ENCODE measurements at places on chromosomes 2 and 18. TPM values are rescaled to one million over a fixed set of nuclear protein-coding genes. Genes with fewer than 3 reads are reported as not detected.

- H3K4me3 ChIP-seq: no peak overlapping the region
- no peaks in the 10 kb centered on the region for H3K4me1 ChIP-seq
- H3K36me3 ChIP-seq: no peaks in the 10 kb centered on the region
- no peak overlapping the region for H3K27ac ChIP-seq
- no peak for DNase-seq
- no peaks in the 10 kb centered on the region for H3K27me3 ChIP-seq
These were observed 122.8 kb upstream of the MSH6 start for GRCh38 chr2:47660168-47660567.

DNA sequence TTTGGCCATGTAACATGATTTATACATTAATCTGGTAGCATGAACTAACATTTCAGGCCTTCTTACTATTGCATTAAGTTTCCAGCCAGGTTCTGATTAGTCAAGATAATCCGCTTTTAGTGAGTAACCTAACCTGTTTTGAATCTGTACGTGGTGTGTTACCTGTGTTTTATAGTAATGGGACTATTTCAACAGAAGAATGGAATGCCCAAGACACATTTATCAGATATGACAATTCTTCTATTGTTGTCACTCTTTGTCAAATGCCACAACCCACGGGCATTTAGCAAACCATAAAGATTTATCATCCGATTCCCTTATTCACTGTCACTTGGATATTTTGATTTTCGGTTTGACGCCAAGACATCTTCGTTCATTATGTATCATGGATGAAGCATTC, 117.9 kb downstream of the ETAA1 start:
- H3K27ac ChIP-seq: no peak overlapping the region
- H3K36me3 ChIP-seq: no peaks in the 10 kb centered on the region
- no peaks in the 10 kb centered on the region for H3K27me3 ChIP-seq
- no peaks in the 10 kb centered on the region for H3K4me1 ChIP-seq

DNA sequence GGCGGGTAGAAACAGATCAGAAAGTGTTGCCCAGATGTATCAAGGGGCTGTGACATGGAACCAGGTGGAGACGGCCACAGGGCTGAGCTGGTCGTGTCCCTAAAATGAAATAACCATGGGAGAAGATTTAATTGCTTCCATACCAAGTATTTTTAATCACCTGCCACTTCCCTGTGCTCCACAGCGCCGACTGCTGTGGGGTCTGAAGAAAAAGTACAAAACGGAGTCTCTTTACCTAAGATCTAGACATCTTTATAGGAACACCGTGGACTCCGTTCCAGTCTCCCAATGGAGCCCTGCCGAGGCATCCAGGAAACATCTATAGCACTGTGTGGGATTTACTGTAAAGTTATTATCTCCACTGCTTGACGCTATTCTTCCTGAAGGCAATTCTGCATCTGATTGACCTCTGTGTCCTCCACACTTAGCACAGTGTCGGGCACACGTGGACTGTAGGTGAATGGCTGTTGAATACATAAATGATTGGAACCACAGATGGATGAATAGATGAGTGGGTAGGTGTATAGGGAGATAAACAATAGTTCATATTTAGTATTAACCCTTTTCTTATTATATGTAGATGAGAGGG, 21.6 kb upstream of the GYPC start:
- H3K27ac ChIP-seq: no peak overlapping the region
- no peak overlapping the region for H3K4me3 ChIP-seq
- no peak for DNase-seq
- no peaks in the 10 kb centered on the region for H3K4me1 ChIP-seq
- H3K36me3 ChIP-seq: no peaks in the 10 kb centered on the region

DNA sequence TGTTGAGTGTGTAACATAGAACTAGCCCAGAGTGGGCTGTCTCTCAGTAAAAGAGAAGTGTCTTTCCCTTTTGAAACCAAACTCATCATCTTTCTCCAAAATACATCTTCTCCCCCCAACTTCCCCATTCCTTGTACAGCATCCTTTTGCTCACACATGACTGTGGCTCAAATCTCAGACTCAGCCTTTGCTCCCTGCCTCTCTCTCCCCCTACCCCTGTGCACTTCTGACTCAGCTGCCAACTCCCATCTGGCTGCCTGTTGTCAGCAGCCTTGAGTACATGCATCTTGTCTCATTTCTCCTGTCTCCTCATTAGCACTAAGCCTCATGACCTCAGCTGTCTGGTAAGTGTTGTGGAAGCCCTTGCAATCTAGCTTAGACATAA, 18.1 kb upstream of the MGAT4A start:
- DNase-seq: no peak
- H3K27me3 ChIP-seq: no peaks in the 10 kb centered on the region
- no peak overlapping the region for H3K27ac ChIP-seq
- no peaks in the 10 kb centered on the region for H3K36me3 ChIP-seq
- no peak overlapping the region for H3K4me3 ChIP-seq

- H3K27me3 ChIP-seq: no peaks in the 10 kb centered on the region
- no peak overlapping the region for H3K4me3 ChIP-seq
- no peak for DNase-seq
- no peak overlapping the region for H3K27ac ChIP-seq
- no peaks in the 10 kb centered on the region for H3K36me3 ChIP-seq
These were observed 32.0 kb downstream of the CTAGE1 start for GRCh38 chr18:22385718-22386117.

DNA sequence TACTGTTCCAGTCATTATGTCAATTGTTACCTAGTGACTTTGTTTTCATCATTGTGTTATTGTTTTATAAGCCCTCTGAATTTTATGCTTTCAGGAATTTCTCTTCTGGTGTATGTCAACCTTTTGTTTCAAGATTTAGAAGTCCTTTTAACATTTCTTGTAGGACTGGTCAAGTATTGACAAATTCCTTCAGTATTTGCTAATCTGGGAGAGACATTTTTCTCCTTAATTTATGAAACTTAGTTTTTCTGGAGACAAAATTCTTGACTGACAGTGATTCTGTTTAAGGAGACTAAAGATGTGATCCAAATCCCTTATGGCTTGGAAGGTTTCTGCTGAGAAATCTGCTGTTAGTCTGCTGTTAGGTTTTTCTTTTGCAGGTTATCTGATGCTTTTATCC, 84.9 kb upstream of the NT5C1B start:
- H3K27me3 ChIP-seq: no peaks in the 10 kb centered on the region
- no peak for DNase-seq
- no peak overlapping the region for H3K4me3 ChIP-seq
- no peaks in the 10 kb centered on the region for H3K36me3 ChIP-seq

DNA sequence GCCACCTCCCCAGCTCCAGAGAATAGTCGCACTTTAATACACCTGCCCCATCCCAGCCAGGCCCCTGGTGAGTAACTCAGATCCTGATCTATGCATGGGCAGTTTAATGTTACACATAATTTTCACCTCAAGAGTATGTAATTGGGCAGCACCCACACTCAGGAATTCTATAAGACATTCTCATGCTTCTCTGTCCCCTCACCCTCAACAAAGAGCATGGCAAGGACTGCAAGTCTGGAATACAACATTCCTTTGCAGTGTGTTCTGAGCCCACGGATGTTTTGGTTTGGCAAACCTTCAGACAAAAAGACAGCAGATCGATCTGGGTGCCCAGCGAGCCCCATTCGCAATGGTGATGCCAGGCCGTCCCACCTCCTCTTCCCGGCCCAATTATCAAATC, 4.9 kb upstream of the SLC14A1 start:
- no peaks in the 10 kb centered on the region for H3K27me3 ChIP-seq
- no peak overlapping the region for H3K4me3 ChIP-seq
- no peak for DNase-seq
- no peak overlapping the region for H3K27ac ChIP-seq

GRCh38 chr2:42100683-42101205, 52.9 kb downstream of the PKDCC start:
- no peak for DNase-seq
- H3K4me3 ChIP-seq: peak overlapping the region; percentile 57
- H3K27me3 ChIP-seq: no peaks in the 10 kb centered on the region
- H3K36me3 ChIP-seq: no peaks in the 10 kb centered on the region

- no peak overlapping the region for H3K4me3 ChIP-seq
- no peaks in the 10 kb centered on the region for H3K4me1 ChIP-seq
- no peaks in the 10 kb centered on the region for H3K27me3 ChIP-seq
- H3K36me3 ChIP-seq: no peaks in the 10 kb centered on the region
These were observed 140.7 kb downstream of the ACOXL start for GRCh38 chr2:110873056-110873502.

- no peaks in the 10 kb centered on the region for H3K4me1 ChIP-seq
- no peaks in the 10 kb centered on the region for H3K36me3 ChIP-seq
- no peaks in the 10 kb centered on the region for H3K27me3 ChIP-seq
- no peak for DNase-seq
- H3K27ac ChIP-seq: no peak overlapping the region
These were observed 147.7 kb downstream of the CTNNA2 start for GRCh38 chr2:79660557-79660956.

DNA sequence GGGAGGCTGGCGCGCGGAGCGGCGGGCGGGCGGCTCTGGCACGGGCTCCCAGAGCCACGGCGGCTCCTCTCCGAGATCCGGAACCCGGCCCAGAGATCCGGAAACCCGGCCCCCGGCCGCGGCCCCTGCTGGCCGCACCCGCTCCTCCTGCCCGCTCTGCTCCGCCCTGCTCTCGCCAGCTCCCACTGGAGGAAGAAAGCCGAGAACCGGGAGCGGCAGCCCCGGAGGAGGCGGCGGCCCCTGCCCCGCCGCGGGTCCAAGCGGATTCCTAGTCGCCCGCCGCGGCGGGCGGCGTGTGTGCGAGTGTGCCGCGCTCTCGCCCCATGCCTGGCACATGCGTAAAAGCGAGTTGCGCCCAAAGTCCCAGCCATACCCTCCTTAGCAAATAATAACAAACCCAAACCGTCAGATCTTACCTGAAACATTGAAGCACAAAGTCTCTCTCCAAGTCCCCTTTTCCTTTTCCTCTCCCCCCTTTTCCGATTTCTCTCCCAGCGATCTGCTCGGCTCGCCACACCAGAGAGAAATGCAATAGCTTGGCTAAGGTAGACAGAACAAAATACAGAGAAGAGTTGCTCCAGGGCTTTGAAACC, 108.7 kb upstream of the KCTD1 start:
- peak overlapping the region; percentile 41 for H3K4me3 ChIP-seq
- peaks cover 8% of the 10 kb centered on the region for H3K4me1 ChIP-seq
- no peaks in the 10 kb centered on the region for H3K27me3 ChIP-seq
- H3K36me3 ChIP-seq: no peaks in the 10 kb centered on the region

- no peaks in the 10 kb centered on the region for H3K4me1 ChIP-seq
- DNase-seq: no peak
- H3K36me3 ChIP-seq: no peaks in the 10 kb centered on the region
- no peak overlapping the region for H3K4me3 ChIP-seq
These were observed 16.2 kb upstream of the BBS5 start for GRCh38 chr2:169462896-169463695.

- H3K36me3 ChIP-seq: no peaks in the 10 kb centered on the region
- H3K27ac ChIP-seq: no peak overlapping the region
These were observed 48.7 kb downstream of the PTPRM start for GRCh38 chr18:7615840-7616239.

Gene PSTPIP2
- 3.5 TPM for total RNA-seq

Gene STRADB
- 122 TPM for total RNA-seq
